ENCODE measurements at places on chromosomes 2 and 18.

DNA sequence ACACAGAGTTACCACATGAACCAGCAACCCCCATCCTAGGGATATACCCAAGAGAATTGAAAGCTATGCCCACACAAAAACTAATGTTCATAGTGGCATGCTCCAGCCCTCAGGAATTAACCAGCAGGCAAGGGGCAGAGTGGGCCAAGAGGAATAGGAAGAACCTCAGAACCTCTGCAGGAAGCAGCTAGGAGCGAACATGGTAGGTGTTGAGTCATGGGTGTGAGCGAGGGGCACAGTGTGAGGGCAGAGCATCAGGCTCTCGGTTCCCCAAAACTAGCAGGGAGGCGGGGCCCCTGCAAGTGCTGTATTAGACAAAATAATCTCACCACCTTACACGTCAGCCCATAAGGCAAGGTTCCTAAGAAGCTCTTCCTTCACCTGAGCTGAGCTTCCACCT lies 5.6 kb upstream of the RUFY4 start:
- DNase-seq: no peak

- DNase-seq: no peak
These were observed 10.0 kb downstream of the INPP4A start for GRCh38 chr2:98454500-98455235.

GRCh38 chr18:57444301-57444759 lies 9.2 kb downstream of the ONECUT2 start:
- DNase-seq: no peak

GRCh38 chr18:12449051-12449785 lies 41.5 kb downstream of the PRELID3A start:
- no peak for DNase-seq

- DNase-seq: no peak
These were observed 120.4 kb upstream of the ACKR3 start for GRCh38 chr2:236449167-236449761.

GRCh38 chr2:2847209-2847676 lies 516.2 kb upstream of the MYT1L start:
- DNase-seq: no peak

GRCh38 chr2:159714247-159714930 lies 2.1 kb downstream of the MARCHF7 start:
- DNase-seq: no peak

GRCh38 chr2:54676656-54677055 lies 46.8 kb upstream of the EML6 start:
- no peak for DNase-seq

DNA sequence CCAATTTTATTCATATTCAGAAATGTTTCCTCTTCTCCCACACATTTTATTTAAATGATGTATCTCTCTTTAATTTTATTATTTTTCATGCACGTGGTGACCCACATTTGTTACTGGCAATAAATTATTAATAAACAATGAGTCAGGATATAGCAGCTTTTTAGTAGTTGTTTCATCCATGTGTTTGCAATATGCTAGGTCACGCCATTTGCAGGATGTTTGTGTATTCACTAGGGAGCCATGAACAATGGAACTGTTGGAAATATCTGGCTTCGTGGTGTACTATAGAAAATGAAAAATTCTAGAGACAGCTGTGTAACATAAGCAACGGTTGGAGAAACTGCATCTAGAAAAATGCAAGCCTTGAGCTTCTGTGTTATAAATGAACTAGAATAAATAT lies 176.0 kb upstream of the COL3A1 start:
- DNase-seq: no peak

DNA sequence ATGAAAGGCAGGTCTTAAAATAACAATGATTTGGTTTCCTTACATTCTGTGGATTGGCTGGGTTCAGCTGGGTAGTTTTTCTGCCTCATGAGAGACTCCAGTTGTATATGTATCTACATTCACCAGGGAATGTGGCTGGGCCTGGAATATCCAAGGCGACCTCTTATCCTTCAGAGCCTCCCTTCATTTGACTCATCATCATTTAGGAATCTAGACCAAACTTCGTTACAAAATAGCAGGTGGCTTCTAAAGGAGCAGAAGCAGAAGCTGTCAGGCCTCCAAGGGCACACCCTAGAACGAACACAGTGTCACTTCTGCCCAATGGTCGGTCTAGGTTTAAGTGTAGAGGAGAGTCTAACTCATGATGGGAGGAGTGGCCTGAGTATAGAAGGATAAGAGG lies 204.2 kb downstream of the EN1 start:
- DNase-seq: no peak

DNA sequence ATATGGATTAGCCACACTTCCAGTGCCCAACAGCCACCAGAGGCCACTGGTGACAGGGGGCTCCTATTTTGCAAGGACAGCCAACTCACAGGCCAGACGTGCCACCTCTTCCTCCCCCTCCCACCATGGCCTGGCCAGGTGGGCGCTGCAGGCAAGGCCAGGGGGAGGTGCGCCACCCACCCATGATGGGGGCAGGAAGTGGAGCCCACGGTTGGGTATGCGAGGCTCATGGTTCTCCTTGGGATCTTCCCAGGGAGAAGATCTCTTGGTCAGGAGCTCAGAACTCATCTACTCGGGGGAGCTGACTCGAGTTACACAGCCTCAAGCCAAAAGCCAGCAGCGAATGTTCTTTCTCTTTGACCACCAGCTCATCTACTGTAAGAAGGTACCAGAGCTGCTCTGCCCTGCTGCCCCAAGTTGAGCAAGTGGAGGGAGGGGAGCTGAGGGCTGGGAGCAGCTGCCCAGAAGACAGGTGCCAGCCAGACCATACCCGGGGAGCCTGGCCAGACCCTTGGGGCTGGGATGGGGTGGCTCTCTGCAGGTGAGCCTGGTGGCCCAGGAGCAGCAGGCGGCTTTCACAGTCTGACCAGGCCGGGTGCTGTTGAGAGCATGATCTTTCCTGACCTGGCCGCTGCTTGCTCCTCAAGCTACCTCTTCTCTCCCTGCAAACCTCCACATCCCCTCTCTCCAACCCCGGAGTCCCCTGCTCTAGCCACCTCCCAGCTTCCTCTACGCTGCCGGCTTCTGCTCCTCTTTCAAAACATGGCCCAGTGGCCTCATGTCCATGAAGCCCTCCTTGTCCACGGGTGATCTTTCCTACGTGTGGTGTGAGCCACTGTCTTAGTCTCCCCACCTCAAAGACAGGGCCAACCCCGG lies 49.8 kb downstream of the FAM168B start:
- DNase-seq: no peak

GRCh38 chr18:48797841-48798255 lies 152.9 kb downstream of the SMAD7 start:
- no peak for DNase-seq

GRCh38 chr2:70111752-70112591 lies 24.7 kb downstream of the PCBP1 start:
- no peak for DNase-seq

DNA sequence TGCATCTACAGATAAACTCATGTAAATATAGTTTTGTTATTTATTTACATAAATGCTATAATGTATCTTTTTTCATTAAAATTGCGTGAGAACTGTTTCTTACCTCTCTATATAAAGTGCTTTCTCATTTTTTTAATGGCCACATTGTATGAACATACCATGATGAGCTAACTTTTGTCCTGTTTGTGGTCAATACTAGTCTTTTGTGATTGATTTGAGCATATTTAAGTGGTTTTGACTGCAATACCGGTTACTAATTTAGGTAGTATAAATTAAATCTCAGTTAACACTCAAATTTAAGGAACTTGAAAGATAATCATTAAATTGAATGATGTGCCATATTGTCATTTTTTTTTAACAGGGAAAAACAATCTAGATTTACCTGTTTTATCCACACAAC lies 108.2 kb downstream of the HAUS1 start:
- DNase-seq: no peak

GRCh38 chr2:98749066-98749450 lies 18.1 kb upstream of the MGAT4A start:
- no peak for DNase-seq

- no peak for DNase-seq
These were observed 32.1 kb downstream of the ME2 start for GRCh38 chr18:50911006-50911405.

DNA sequence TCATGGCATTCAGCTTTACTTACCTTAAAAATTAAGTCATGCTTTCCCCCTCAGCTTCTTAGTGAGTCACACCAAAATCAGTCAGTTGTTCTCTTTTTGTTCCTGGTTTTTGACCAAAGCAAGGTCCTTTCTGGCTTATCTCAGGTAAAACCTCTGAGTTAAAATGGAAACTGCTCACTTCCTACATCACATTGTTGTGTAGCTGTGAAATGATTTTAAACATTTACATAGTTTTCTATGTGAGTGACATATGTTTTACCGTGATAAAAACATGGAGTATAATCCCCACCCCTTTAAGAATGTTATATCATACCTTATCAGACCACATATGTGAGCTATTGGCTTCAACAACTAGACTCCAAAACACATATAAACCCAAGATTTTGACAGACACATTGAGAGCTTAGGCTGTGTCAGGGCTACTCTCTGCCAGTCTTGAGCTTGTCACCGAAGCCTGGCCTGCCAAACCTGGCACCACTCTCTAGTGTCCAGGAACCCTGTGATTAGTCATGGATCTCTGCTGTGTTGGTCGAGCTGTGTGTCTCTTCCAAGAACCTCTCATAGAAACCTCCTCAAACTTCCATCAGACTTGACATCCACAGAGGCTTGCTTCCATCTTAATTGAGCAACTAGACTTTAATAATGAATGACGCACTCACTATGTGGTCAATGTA lies 294.5 kb upstream of the FBXO11 start:
- DNase-seq: no peak

DNA sequence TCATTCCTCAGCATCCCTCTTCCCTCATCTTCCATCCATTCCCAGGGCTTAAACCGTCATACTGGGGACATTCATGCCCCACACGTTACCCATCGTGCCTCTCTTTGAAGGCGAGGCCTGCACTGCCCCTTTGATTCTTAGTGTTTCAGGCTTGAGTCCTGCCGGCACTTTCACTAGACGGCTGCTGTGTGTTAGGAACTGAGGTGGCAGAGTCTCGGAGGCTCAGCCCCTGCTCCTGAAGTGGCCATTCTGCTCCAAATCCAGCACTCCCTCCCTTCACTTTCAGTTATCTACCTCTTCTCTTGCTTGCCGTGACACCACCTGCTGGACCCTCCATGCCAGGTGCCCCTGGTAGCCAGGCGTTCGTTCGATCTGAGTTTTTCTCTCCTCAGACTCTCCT lies 43.0 kb downstream of the GRHL1 start:
- no peak for DNase-seq

DNA sequence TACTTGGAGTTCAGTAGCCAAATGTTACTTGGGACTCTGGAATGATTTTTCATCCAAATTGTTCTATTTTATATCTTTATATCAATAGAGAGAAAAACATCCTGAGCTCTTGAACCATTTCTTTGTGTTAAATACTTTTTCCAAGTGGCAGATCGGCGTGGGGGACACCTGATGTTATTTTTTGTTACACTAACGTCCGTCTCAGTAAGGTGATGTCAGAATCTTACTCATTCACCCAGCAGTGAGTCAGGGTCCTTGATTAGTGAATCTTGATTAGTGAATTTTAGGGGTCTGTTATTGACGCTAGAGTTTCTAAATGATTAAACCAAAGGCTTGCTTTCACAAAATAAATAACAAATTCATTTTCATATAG lies 1.7 kb downstream of the MIB1 start:
- DNase-seq: no peak

DNA sequence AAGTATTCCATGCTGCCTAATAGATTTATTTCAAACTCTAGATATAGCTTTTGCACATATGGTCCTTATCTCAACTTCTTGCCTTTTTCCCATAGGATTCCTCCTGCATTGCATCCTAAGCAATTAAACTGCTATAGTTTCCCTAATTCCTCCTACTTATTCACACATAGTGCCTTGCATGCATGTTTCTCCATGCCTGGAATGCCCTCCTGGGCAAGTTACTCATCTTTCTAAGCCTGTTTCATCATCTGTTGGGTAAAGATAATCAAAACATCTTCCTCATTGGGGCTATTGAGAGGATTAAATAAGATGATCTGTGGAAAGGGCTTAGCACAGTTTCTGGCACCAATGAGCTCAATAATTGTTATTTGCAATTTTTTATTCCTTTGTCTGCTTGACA lies 726.5 kb downstream of the SLC4A3 start:
- DNase-seq: no peak

- DNase-seq: no peak
These were observed 138.9 kb upstream of the MYCN start for GRCh38 chr2:15801439-15801838.

DNA sequence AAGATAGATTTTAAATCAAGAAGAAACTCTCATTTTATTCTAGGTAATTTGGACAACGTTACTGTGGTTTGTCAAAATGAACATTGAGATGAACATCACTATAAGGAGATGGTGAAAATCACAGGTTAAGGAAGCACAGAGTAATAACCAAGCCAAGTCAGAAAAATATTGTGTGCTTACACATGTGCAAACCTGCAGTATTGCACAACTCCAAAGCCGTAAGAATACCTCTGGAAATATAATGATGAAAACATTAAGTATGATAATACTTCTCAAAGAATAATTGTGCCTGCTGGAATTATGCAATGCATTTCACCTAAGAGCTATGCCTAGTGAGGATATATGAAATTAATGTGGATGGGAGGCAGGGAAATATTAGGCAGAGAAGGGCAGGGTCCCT lies 21.1 kb upstream of the GALNT5 start:
- DNase-seq: no peak
